Stimulated activated CD8-positive, alpha-beta memory T cell treated with anti-CD3 and anti-CD28 coated beads, Interleukin-4, amount 100 ng/mL, for 1 hour (primary cell): ENCODE measurements at places on chromosomes 13 and 19.

- no peak for DNase-seq
Observed at GRCh38 chr13:40342901-40343300, 323.5 kb downstream of the FOXO1 start.

GRCh38 chr19:50248413-50248812, 45.0 kb downstream of the MYH14 start:
- DNase-seq = no peak

GRCh38 chr19:31099515-31100205, 249.6 kb downstream of the TSHZ3 start:
- no peak for DNase-seq

DNA sequence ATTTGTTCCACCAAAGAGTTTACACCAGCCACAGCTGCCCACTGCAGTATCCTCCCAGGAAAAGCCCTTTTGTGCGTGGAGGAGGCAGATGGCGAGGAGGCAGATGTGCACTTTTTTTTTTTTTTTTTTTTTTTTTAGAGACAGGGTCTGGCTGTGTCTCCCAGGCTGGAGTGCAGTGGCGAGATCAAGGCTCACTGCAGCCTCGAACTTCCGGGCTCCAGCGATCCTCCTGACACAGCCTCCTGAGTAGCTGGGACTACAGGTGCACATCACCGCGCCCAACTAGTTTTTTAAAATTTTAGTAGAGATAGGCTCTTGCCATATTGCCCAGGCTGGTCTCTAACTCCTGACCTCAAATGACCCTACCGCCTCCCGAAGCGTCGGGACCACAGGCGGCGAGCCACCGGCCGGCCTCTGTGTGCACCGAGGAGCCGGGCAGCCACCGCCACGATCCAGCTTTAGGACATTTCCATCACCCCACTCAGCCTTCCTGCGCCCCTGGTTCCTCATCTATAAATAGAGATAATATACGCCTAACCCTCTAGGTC, 563 bp upstream of the PDCD5 start:
- DNase-seq = no peak

- no peak for DNase-seq
Observed at GRCh38 chr19:48797103-48797502, 13.7 kb downstream of the BCAT2 start.

DNA sequence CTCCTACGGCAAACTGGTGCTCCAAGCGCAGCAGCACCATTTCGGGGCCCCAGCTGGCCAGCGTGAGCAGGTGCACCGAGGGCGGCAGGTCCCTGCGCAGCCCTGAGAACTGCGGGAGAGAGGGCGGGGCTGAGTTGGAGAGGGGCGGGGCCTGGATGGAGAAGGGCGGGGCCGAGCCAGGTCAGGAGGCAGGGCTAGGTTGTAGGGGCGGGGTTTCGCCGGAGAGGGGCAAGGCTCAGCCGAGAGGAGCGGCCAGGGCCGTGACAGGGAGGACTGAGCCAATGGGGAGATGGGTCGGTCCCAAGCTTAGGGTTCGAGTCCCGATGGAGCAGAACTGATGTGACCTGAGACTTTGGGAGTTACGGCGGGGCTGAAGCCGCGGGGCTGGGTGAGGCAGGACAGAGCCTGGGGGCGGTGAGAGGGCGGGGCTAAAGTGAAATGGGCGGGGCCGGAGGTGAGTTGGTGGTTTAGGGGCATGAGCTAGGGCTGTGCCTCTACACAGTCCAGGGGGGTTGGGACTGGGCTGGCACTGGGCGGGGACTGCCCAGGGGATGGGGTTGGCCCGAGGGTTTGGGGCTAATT, 19.0 kb downstream of the MAN2B1 start:
- no peak for DNase-seq

- DNase-seq = no peak
Observed at GRCh38 chr19:55494172-55494761, 6.0 kb downstream of the SSC5D start.

DNA sequence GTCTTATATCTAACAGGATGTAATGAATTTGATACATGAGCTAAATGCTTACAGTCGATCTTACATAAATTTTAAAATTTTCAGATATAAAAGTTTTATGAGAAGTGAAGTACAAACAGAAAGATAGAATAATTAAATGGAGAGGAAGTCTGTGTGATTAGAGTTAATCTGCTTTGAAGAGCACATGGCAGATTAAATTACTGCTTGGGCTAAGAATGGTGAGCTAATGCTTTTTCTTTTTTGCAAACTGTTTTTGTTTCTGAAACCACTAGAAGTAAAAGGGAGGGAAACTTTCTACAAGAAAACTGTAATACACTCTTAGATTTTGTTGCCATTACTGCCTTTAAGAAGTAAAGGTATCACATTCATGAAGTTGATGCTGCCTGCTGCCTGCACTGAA, 96.3 kb upstream of the SPRY2 start:
- no peak for DNase-seq

DNA sequence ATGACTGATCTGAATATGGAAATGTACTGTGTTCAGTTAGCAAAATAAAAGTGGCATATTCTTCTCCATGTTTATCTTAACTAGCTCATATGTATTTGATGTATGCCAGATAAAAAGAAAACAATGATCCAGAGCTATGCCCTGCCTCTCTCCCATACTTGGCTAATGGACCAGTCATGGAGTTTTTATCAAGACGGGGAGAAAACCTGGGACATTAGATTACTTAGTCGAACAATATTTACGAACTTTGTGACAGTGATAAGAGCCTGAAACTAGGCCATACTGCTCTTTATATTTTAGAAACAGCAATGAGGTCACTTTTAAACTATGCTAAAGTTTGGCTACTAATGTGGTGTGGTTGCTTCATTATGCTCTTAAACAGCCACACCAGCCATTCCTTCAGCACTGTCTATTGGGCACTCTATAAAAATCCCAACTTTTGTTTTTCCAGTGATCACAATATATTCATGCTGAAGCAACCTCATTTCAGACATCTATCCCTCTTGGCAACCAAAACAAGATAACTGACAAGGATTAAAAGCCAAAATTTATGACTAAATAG, 265.0 kb downstream of the FGF14 start:
- DNase-seq = no peak

GRCh38 chr19:38494379-38494778, 60.9 kb downstream of the RYR1 start:
- DNase-seq = no peak

GRCh38 chr13:74115133-74115532, 19.1 kb downstream of the KLF12 start:
- DNase-seq = no peak

- no peak for DNase-seq
Observed at GRCh38 chr13:106915146-106915545, 347.2 kb upstream of the ARGLU1 start.

- no peak for DNase-seq
Observed at GRCh38 chr13:41054212-41054877, 7.0 kb upstream of the WBP4 start.

DNA sequence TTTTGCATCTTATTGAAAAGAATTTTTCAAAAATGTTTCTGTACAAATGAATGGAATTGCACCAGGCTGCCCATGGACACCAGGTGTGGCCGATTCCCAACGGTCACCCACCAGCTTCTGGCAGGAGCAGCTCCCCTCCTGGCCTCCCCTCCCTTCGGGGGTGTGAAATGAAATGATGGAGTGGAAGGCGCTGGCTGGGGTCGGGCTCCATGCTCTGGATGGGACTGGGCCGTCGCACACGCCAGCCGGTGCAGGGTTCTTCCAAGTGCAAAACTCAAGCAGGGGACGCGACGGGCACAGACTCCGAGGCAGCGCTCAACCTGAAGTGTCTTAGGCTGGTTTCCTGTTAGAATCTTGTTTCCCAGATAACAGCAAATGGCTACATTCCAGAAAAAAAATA, 21.9 kb downstream of the C19orf44 start:
- no peak for DNase-seq

GRCh38 chr13:26025771-26026170, 26.0 kb downstream of the SHISA2 start:
- DNase-seq = no peak

DNA sequence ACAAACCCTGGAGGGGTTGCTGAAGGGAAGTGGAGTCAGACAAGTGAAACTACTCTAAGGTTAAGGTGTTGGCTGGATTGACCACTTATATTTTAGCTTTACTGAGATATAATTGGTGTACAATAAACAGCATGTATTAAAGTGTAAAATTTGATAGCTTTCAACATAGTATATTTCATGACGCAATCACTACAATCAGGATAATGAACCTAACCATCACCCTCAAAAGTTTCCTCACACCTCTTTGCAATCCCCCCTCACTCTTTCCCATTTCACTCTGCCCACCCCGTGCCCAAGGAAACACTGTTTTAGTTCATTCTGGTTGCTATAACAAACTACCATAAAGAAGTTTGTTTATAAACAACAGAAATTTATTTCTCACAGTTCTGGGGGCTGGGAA, 508.0 kb downstream of the FGF9 start:
- no peak for DNase-seq

- DNase-seq = no peak
Observed at GRCh38 chr19:35457173-35457572, 9.1 kb downstream of the FFAR2 start.

DNA sequence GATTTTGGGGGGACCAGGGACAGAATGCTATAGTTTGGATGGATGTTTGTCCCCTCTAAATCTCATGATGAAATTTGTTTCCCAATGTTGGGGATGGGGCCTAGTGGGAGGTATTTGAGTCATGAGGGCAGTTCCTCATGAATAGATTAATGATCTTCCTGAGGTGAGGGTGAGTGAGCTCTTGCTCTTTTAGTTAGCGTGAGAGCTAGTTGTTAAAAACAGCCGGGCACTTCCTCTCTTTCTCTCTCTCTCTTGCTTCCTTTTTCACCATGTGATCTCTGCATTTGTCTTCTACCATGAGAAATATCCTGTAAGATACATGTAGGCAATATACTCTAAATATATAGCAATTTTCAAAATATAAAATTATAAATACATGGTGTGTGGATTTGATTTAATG, 290.8 kb upstream of the PCDH9 start:
- no peak for DNase-seq

DNA sequence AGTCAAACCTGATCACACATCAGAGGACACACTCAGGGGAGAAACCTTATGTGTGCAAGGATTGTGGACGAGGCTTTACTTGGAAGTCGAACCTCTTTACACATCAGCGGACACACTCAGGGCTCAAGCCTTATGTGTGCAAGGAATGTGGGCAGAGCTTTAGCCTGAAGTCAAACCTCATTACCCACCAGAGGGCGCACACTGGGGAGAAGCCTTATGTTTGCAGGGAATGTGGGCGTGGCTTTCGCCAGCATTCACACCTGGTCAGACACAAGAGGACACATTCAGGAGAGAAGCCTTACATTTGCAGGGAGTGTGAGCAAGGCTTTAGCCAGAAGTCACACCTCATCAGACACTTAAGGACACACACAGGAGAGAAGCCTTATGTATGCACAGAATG, 8.2 kb upstream of the ZNF527 start:
- DNase-seq = no peak

DNA sequence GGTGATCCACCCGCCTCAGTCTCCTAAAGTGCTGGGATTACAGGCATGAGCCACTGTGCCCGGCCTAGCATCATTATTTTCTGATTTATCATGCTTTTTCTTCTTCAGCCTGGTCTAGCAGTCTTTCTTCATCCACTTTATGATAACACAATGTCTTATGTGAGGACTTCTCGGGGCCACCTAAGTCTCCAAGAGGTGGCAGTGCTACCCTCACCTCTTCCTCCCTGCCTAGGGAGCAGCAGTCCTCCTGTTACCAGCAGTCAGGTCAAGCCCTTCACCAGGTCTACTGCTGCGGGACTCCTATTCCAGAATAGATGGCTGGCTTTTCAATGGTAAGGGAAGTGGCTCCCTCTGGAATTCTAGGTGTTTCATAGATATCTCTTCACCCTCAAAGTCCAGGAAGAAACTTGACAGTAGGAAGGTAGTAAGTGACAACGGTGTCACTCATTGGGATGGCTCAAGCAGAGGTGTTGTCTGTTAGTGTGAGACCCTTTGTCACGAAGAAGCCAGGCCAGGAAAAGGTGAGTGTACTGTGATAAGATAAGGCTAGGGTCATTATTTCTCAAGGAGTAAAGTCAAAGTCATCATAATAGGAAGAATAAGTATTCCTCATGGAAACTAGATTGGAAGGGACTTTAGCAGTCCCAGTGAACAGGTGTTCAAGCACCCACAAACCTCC, 164.0 kb downstream of the KLF5 start:
- DNase-seq = no peak

DNA sequence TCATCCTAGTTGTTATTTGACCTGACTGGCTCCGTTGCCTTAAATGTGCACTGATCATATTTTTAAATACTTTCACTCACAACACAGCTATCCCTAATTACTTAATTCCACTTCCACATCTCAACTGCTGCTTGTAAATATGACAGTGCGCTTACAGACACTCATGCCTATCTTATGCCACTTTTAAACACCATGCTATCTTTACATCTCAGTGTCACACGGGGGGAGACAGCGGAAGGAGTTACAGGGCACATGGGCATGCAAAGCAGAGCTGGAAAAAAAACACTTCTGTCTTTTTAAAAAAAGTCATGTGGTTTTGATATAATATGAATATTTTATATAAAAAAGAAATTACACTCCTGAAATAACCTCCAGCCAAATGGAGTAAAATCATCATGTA, 44.1 kb downstream of the SMAD9 start:
- DNase-seq = no peak

DNA sequence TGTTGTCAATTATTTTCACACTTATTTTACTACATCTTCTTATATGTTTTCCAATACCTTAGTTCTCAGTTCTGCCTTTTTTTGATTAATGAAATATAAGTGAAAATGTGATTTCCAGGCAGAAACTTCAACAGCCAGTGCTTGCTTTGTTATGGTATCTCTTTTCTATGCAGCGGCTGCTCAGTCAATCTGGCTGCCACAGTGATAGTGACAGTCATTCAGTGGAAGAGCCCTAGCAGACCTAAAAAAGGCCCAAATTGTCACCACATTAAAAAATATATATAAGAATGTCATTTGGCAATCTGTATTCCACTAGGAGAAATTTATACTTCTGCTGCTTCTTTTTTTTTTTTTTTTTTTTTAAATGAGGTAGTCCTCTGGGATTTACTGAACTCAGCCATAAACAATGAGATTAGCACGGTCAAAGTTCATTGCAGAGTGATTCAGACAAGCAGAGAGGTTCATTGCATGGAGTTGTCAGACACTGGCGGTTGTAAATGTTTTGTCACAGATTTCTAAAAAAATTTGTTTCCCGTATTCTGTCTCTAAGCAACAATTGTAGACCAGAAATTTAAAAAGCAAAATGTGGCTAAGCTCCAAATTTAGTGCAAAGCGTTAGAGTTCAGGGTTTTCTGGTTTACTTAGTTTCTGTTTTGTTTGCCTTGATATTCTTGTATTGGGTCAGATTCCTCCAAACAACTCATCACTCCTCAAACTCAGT, 94.7 kb upstream of the PRR20A start:
- no peak for DNase-seq

- no peak for DNase-seq
Observed at GRCh38 chr13:110607675-110608224, 7.6 kb upstream of the NAXD start.

GRCh38 chr19:35408284-35409171, 37.7 kb downstream of the GPR42 start:
- DNase-seq = no peak

DNA sequence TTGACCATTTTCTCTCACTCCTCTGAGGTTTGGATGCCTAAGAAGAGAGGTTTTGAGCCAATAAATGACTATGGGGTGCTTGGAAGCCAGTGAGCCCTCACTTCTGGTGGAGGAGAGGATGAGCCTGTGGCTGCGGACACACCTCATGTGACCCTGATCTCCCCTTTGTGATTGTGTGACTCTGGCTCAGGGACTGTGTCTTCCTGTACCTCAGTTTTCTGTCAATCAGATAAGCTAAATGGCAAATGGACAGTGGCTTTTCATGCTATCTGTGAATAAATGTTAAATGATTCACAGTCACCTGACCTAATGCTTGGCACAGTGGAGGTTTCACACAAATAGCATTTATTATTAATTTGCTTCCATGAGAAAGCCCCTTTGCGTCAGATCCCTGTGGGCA, 2.7 kb downstream of the PSG8 start:
- no peak for DNase-seq
